ENCODE measurements at places on chromosomes 13 and 19.

DNA sequence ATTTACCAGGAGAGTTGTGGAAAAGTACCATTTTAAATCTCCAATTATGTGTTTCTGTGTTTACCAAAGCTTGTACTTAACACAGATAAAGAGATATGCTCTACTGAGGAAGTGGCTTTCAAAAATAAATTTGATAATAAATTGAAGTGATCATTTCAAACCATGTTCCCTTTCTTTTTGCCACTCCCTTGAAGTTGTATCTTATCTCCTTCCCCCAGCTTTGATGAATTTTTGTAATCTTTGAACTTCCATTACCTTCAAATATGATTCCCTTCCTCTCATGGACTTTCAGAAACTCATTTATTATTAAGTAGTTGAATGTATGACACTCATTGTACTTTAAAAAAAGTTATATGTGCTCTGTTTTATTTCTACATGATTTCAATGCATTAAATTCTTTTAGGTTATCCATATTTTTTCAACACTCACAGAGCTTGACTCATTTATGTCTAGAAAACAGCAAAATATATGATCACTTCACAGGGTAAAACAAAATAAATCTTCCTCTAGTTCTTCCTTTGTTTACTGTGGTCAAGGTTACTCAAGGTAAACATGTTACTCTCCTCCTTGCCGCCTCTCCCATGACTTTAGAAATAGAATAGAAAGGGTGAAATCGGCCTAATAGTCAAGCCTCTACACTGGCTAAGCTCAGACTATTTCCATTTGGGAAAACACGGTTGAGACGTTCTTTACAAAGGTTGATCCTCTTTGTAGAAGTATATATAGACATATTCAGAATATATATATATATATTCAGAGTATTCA is 251.2 kb upstream of the SPRY2 start:
- DNase-seq, result no peak

GRCh38 chr19:46622118-46622446 is 2.8 kb downstream of the PTGIR start:
- no peak for DNase-seq

GRCh38 chr13:64648293-64648692 is 2581.8 kb downstream of the PCDH9 start:
- DNase-seq, result no peak

GRCh38 chr19:42468273-42468796 is 25.6 kb upstream of the CXCL17 start:
- peak; percentile 76 for DNase-seq

DNA sequence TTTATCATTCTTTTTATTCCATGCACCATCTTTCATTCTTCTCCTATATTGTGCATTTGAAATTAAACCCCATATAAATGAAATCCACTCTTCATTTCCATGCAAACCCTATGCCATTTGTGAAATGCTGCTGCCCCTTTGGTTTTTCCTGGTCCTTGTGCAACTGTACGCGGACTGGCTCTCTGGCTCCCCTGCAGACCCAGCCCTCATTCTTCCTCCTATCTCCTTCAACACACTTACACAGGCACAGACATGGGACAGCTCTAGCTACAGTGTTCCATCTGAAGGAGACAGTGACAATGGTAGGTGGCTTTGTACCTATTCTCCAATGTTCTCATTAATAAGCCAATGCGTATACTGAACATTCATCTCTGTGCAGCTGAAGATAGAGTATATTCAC is 81.6 kb downstream of the ESD start:
- DNase-seq, result peak; percentile 35

DNA sequence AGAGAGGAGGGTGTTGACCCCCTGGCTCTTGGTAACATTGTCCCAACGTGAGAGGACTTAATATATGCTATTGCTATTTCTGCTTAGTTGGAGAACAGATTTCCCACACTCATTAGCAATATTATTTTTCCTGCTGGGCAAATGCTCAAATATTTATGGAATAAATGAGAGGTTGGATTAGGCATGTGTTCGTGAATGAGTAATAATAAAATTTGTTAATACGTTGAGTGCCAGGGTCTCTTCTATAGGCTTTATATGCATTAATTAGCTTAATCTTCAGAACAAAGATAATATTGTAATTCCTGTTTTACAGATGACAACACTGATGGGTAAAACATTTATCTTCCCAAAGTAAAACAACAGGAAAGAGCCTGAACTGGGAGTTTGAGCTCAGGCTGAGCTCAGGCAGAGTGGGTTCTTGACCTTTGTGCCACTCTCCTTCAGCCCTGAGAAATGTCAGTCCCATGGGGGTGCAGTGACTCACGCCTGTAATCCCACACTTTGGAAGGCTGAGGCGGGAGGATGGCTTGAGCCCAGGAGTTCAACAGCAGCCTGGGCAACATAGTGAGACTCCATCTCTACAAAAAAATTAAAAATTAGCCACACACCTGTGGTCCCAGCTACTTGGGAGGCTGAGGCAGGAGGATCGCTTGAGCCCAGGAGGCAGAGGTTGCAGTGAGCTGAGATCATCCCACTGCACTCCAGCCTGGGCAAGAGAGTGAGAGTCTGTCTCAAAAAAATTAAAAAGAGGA is 1.2 kb downstream of the ZNF233 start:
- no peak for DNase-seq

- peak; percentile 70 for DNase-seq
Measured at GRCh38 chr19:19034204-19034624, 811 bp downstream of the ARMC6 start.

DNA sequence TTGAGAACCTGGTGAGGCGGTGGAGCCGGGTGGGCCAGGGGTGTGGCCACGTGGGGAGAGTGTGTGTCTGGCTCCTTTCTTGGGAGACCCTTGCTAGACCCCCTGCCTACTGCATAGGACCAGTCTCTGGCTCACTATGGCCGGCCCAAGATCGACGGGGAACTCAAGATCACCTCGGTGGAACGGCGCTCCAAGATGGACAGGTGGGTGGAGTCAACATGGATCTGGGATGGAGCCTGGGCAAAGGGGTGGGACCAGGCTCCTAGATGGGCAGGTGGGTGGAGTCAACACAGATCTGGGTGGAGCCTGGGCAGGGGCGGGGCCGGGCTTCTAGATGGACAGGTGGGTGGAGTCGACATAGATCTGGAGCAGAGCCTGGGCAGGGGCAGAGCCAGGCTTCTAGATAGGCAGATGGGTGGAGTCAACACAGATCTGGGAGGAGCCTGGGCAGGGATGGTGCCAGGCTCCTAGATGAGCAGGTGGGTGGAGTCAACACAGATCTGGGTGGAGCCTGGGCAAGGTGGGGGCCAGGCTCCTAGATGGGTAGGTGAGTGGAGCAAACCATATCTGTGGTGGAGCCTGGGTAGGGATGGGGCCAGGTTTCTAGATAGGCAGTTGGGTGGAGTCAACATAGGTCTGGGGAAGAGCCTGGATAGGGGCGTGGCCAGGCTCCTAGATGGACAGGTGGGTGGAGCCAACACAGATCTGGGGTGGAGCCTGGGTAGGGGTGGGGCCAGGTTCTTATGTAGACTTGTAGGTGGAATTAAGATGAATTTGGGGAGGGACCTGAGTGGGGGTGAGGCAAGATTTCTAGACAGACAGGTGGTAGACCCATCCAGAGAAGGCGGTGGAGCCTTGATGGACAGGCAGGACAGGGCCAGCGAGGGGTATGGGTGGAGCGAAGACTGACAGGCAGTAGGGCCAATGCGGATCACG is 56.5 kb downstream of the VAV1 start:
- no peak for DNase-seq

DNA sequence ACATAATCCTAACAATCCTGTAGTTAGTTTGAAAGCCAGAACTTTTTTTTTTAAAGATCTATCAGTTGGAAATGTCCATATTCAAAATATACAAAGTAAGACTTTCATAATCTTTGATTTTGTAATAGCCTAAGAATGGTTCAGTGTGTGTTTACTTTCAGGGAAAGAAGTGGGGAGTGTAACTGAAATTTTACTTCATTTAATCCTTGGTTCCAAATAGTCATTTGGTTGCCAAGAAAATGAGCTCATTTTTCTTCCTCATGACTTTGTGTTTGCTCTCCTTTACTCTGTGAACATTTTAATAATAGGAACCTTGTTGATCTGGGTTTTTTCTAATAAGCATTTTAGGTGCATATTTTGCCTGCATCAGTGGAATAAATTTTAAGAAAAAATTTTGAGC is 278.8 kb downstream of the SLITRK6 start:
- DNase-seq, result peak; percentile 46

DNA sequence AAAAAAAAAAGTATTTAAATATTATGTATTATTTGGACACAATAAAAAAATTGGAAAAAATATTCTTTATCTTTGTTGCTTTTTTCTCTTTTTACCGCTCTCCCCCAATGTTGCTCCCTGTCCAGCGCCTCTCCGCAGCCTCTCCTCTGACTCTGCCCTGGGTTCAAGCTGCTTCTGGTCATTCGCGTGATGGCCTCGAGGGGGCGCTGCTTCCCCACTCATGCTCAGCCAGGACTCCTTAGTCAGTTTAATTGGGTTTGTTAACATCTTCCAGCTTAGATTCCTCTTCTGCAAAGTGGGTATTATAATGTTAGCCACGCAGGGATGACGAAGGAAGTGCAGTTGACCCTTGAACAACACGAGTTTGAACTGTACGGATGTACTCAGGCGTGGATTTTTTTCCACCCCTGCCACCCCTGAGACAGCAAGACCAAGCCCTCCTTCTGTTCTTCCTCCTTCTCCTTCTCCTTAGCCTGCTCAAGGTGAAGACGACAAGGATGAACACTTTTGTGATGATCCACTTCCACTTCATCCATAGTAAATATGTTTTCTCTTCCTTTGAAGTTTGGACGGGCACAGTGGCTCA is 4.9 kb upstream of the NWD1 start:
- peak; percentile 59 for DNase-seq

DNA sequence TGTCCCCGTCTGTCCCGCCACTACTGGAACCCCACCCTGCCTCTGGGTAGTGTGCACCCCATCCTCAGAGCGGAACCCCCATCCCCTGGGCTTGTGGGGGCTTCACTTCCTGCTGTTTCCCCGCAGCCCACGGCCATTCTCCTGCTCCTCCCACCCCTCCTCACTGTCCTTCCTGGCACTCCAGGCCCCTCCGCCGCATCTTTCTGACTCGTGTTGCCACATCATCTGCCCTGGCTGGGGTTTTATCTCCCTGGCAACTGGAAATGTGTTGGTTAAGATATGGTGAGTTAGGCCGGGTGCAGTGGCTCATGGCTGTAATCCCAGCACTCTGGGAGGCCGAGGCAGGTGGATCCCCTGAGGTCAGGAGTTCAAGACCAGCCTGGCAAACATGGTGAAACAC is 37.3 kb downstream of the KDM4B start:
- DNase-seq, result no peak

DNA sequence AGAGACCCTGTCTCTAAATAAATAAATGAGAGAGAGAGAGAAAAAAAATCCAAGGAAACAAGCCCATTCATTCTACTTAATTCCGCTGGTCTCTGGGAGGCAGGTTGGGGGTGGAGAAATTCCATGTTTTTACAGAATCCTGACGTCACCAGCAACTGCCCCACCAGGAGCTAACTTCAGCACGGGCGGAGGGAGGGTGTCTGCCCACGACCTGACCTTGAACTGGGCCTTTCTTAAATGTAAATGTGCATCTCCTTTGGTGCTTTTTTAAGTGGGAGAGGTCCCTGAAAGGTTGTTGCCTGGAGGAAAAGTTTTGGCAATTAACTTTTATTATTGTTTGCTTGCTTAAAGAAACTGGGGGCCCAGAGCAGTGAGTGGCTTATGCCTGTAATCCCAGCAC is 15.5 kb downstream of the KLF2 start:
- DNase-seq, result no peak

DNA sequence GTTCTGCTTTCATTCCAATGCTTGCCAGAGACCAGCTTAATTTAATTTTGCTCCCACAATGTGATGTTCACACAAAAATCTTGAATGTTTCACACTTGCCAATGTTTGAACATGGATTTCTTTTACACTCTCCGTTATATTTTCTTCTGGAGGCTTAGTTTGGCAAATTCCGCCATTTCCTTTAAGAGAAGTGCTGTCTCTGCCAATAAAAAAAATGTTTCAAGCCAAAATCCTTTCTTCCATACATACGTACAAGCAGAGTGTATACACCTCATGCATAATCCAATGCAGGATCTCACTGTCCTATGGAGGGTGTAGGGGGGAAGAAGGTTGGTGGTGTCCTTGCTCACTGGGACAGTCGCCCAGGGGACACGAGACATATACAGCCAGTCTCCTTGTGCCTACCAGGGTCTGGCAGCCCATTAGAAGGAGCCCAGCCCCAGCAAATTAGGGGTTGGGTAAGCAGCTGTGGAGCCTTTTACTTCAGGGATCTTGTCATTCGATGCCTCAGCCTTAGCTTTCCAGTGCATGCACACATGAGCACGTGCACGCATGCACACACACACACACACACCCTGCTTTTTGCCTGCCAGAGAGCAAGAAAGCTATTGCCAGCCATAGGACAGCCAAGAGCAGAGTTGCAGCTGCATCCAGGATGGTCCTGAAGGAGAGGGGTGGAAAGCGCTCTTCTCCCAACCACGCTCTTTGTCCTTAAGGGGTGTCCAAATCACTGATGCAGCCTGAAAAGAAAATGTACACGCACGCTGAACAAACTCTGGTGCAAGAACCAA is 208.3 kb downstream of the FOXO1 start:
- no peak for DNase-seq

GRCh38 chr19:46608581-46609345 is 7.6 kb downstream of the CALM3 start:
- no peak for DNase-seq

DNA sequence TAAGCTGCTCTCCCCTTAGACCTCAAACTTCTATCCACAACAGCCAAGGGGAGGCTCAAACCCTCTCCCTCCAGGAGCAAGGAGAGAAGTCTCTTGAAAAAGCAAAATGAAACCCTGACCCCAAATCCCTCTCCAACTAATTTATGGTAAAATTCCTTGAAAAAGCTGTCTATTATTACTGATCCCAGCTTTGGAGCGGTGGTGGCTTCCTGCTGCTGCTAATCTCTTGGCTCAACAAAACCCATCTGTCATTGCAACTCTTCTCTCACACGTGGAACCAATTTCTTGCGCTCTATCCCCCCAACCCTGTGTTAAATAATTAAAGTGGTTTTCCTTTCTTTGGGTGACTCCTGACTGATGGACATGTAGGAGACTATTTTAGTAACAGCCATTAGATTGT is 64.1 kb upstream of the OXGR1 start:
- no peak for DNase-seq

- DNase-seq, result no peak
Measured at GRCh38 chr19:35049456-35049855, 7.9 kb downstream of the HPN start.

DNA sequence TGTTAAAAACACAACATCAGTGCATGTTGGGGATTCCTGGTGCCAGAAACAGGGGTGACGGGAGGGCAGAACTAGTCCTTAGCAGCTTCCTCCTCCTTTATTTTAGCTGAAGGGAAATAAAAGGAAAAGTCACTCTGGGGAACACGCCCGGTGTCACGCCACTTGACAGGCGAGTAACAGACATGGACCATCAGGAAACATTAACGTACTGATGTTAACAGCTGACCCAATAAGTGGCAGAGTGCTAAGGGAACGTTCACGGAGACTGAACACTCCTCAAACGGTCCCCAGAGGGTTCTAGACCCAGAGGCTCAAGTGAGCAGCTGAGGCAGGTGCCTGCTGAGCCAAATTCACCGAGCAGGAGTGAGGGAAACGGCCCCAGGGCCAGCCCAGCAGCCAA is 13.9 kb upstream of the EIF3G start:
- no peak for DNase-seq

- peak; percentile 21 for DNase-seq
Measured at GRCh38 chr13:44211704-44212346, 161.8 kb upstream of the SERP2 start.

Measured in cardiac muscle cell (in vitro differentiated cells and primary cell).